AG08395 (cell line): ENCODE measurements at places on chromosomes 6 and 20.

GRCh38 chr20:50187403-50188051 is 3.1 kb upstream of the CEBPB start:
- no peak for DNase-seq

- peak; percentile 52 for DNase-seq
These were observed 21.6 kb downstream of the CMTR1 start for GRCh38 chr6:37454420-37455140.

DNA sequence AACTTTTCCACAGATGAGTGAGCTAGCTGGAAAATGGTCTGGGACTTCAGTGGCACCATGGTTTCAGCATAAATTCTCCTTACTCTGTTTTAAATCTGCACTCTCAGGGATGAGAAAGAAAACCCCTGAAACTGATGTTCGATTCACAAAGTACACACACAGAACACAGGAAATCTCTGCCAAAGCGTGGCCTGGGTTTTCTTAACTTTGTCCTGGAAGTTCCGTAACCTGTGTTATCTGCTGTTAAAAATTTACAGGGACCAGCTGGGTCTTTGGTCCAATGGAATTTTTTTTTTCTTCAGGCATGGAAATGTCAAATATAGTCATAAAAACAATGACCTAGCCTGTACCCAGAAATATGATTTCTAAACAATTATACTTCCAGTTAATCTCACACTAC is 7.3 kb downstream of the SCML4 start:
- DNase-seq: no peak

DNA sequence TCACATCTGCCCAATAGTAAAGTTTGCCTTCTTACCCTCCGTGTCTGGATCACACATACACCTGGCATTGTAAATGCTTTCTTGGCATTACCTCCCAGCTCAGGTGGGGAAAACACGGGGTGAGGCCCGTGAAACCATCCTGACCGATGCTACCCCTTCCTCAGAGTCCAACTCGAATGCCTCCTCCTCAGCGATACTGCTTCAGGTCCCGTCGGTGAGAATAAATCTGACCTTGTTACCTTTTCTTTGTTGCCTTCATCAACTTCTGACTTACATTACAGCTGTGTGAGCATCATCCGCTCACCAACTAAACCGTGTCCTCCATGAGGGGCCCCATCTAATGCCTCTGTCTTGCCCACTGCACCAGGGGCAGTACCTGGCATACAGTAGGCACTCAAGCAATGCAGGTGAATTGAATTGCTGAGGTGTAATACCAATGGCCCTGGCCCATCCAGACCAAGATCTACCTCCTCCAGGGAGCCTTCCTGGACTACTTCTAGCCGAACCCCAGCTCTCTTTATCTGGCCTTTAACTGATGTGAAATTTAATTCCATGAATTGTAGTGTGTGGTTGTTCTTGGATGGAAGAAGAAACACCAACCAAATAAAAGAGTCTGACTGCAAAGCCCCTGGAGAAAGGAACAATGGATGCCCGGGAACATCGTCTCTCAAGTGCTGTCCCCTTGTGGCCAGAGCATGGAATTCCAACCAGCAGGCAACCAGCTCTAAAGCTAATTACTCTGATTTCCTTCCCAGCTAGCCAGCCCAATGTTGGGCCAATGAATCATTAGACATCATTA is 141.5 kb downstream of the ANKRD60 start:
- peak; percentile 68 for DNase-seq

- DNase-seq: no peak
These were observed 155.4 kb upstream of the BMP2 start for GRCh38 chr20:6611911-6612605.

DNA sequence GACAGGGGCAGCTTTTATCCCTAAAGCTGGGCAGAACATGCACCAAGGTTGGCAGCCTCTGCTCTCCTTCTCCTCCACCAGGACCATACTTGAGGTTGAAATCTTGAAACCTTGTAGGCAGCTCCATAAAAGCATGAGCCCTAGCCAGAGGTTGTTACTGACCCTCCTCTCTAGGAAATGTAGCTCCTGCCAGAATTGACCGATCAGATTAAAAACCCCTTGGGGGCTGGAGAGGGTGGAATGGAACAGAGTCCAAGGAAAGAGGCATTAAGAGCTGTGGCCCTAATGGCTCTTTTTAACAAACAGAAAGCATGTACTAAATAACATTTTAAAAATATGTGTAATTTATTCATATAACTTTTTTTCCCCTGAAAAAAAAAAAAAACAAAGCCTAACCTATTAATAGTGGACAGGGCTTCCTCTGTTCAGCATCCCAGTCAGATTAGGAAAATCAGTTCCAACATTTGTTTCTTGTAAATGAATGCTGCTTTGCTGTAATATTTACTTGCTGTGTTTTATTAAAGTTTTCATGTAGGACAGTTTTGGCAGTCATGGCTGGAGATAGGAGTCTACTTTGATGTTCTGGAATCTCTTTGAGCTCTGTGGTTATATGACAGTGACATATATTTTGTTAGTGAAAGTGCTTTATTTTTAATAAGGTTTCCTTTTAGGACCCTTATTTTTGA is 41.3 kb downstream of the MTHFD1L start:
- no peak for DNase-seq

GRCh38 chr6:6270948-6271535 is 49.4 kb downstream of the F13A1 start:
- DNase-seq: no peak

GRCh38 chr20:21397341-21398108 is at the start of gene NKX2-4:
TSS of gene NKX2-4 (minus strand) at chr20:21397526. CDS start at chr20:21397399, 127 bp downstream.
- DNase-seq: no peak

GRCh38 chr20:21503345-21503744 is 10.5 kb downstream of the NKX2-2 start:
- DNase-seq: peak; percentile 33

- DNase-seq: peak; percentile 59
These were observed 49.5 kb downstream of the TOX2 start for GRCh38 chr20:43963872-43964791.

DNA sequence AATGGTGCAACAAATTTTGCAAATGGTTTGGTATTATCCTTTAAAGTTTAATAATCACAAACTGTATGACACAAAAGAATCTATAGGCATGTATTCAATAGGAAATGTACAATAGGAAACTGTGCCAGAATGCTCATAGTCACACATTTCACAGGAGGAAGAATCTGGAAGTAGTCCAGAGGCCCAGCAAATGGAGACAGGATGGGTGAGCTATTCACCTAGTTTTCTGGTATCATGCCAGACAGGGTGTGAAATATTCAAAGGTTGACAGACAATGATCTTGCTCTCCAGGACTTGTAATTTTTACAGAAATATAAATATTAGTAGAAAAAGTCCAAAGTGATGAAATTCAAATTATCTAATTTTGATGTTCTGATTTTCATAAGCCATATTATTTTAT is 520.1 kb upstream of the IMPG1 start:
- no peak for DNase-seq

GRCh38 chr6:133555685-133556084 is 314.5 kb downstream of the EYA4 start:
- DNase-seq: no peak

- no peak for DNase-seq
These were observed 59.2 kb upstream of the TFAP2D start for GRCh38 chr6:50654155-50654554.

- no peak for DNase-seq
These were observed 77.7 kb upstream of the OLIG3 start for GRCh38 chr6:137571854-137572253.

DNA sequence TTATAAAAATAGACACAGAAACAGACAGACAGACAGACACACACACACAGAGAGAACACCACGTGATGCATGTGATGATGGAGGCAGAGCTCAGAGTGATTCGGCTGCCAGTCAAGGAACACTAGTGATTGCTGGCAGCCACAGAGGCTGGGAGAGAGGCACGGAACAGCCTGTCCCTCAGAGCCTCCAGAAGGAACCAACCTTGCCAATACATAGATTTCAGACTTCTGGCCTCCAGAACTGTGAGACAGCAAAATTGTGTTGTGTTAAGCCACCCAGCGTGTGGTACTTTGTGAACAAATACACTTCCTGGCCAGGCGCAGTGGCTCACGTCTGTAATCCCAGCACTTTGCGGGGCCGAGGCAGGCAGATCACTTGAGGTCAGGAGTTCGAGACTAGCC is 9.5 kb upstream of the PARD6B start:
- DNase-seq: no peak

- DNase-seq: peak; percentile 3
These were observed 273.6 kb downstream of the PACRG start for GRCh38 chr6:163001330-163001729.

- DNase-seq: peak; percentile 36
These were observed at the start of gene SPTLC3 for GRCh38 chr20:13008761-13009681. TSS of gene SPTLC3 (plus strand) at chr20:13008972. CDS start at chr20:13009268, 296 bp downstream.

DNA sequence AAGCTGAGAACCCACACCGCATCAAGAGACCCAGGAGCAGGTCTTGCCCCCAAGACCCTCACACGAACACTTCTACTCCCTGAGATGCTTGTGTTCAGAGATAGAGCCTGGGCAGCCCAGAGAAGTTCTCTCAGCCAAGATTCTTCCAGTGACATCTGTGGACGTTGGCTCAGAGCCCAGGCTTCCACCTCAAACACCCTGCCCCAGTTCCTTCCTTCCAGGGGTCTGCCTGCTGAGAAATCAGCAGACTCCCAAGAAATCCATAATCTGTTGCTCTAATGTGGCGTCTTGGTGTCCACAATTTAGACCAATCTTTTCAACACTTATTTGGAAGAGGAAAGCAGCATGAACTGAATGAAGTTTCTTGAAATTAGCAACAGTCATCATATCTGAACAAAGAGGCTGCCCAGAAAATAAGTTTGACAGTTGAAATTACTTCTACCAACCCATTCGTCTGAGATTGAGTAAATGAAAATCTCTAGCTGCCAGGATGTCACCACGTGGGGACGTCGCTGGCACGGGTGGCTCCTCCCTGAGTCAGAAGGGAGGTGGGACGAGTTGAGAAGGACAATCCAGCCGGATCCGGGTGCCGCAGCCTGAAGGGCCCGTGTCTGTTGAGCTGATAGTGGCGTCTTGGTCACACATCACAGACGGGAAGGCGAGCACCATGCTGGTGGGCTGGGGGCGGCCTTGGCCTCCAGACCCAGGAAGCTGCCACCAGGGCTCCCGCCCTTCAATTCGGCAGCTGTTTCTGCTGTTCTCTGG is 400.9 kb downstream of the TAF4 start:
- DNase-seq: peak; percentile 39

GRCh38 chr6:36908747-36909146 is 23.0 kb downstream of the C6orf89 start:
- DNase-seq: no peak

- no peak for DNase-seq
These were observed 93.6 kb downstream of the KIF16B start for GRCh38 chr20:16479666-16480065.

GRCh38 chr6:3442431-3443220 is 14.2 kb downstream of the SLC22A23 start:
- DNase-seq: peak; percentile 56

DNA sequence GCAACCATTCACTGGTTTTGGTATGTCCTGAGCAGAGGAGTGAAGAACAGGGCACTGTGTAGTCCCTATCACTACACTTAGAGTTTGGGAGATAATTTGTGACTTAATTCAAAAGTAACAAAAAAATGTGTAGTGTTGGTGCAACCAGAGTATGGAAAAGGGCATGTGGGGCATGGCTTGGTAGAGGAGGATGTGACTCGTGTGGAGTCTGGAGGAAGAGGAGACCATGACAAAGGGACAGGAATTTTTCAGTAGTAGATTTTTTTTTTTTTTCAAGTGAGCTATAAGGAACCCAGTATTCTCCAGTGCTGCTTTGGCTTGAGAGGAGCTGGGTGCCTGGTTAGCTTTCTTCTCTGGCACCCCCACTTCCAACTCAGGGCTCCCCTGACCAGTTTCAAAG is 5.1 kb downstream of the MTRES1 start:
- peak; percentile 48 for DNase-seq

- DNase-seq: no peak
These were observed 4.7 kb downstream of the RMND1 start for GRCh38 chr6:151447237-151447636.

DNA sequence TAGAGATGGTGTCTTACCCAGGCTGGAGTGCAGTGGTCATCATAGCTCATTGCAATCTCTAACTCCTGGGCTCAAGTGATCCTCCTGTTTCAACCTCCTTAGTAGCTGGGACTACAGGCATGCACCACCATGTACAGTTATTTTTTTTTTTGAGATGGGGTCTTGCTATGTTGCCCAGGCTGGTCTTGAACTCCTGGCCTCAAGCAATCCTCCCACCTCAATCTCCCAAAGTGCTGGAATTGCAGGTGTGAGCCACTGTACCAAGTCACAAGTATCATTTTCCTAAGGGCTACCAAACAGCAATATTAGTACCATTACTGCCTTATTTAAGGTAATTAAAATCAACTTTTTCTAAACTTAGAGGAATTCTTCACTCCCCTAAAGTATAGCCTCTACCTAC is 49.4 kb downstream of the BACH2 start:
- no peak for DNase-seq

GRCh38 chr20:34016736-34017135 is 23.0 kb downstream of the RALY start:
- DNase-seq: no peak

GRCh38 chr6:20238688-20239587 is 26.7 kb upstream of the MBOAT1 start:
- no peak for DNase-seq

GRCh38 chr20:33401184-33401920 is at the start of gene CDK5RAP1:
TSS of gene CDK5RAP1 (minus strand) at chr20:33401519. CDS start at chr20:33397064, 4,455 bp downstream.
- peak; percentile 91 for DNase-seq

DNA sequence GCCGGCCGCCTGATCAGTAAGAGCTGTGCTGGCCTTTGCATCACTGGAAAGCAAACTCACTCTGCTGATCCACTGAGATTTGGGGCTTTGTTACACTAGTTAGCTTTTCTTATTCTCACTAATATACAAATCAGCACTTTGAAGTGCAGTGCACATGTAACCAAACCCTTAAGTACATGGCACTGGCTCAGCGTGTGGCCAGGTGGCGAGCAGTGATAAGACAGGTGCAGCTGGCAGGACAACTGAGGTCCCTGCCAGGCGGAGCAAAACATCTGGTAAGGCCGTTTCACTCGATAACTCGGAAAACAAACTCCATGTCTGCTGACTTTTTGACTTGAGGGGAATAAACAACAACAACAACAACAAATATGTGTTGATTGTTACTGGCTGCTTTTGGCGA is 11.0 kb downstream of the GFRA4 start:
- no peak for DNase-seq

DNA sequence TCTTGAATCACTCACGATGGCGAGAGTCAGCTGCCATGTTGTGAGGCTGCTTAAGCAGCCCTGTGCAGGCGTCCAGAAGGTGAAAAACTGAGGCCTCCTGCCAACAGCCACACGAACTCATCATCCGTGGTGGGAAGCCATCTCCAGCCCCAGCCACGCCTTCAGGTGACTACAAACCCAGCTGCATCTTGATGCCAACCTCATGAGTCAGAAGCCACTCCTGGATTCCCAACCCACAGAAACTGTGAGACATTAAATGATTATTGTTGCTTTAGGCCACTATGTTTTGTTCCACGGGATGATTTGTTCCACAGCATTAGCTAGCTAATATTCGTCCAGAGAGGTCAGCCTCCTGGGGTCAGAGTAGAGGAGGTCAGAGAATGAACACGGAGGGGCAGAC is 80.5 kb downstream of the SNX5 start:
- DNase-seq: no peak

GRCh38 chr6:34888514-34888856 is 570 bp upstream of the ANKS1A start:
- no peak for DNase-seq
